ENCODE measurements at places on chromosomes 4 and X.
A peak's percentile ranks its signal among the peaks of the same experiment; 100 is the strongest.

DNA sequence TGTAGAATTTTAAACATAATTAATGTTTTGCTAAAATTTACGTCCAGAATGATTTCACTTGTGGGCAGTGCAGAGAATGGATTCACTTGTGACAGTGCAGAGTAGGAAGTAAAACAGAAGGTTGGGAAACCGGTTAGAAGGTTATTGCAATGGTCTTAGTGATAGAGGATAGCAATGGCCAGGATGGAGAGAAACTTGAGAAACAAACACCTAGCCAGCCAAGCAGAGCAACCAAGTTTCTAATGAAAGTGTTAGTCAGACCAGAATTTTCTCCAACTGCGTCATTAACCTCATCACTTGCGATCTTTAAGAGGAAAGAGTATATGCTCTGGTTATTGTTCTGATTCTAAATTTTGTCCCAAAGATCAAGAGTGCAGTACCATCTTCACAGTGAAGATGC lies 50.0 kb upstream of the TBC1D9 start:
- DNase-seq, result no peak

DNA sequence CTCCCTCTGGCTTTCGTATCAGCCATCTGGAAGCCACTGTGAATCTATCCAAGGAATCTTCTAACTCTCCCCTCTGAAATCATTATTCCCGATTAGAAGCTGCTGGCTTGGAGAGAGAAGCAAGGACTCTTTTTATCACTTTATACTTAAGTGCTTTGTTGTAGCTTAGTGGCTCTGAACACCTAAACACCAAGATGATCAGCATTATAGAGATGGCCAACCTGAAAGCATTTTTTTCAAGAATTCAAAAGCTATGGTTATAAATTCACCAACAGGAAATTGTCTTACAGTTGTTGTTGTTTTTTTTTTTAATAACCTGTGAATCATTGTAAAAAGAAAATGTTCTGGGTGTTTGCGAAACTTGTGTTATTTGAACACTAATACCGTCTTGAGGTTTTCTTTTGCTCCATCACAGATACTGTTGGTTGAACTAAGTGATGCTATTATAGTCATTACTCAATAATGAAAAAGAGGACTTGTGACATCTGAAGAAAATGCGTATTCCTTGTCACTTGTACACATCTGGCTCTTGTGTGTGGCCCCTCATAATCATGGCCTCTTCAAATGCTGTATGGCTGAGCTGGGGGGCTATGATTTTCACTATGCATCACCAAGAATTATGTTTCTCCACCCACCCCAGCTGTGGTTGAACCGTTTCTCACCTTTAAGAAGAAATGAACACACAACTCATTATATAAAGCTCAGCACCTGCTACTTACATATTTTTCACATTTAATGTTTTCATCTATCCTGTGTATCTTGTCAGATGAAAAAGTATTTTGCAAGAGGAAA lies 11.8 kb upstream of the SMIM43 start:
- no peak for DNase-seq

- no peak for DNase-seq
Observed at GRCh38 chr4:153010146-153010545, 74.0 kb downstream of the FHDC1 start.

- no peak for DNase-seq
Observed at GRCh38 chrX:26557691-26558321, 341.8 kb downstream of the MAGEB5 start.

GRCh38 chrX:150365051-150365989 lies 2.2 kb downstream of the MAMLD1 start:
- no peak for DNase-seq

DNA sequence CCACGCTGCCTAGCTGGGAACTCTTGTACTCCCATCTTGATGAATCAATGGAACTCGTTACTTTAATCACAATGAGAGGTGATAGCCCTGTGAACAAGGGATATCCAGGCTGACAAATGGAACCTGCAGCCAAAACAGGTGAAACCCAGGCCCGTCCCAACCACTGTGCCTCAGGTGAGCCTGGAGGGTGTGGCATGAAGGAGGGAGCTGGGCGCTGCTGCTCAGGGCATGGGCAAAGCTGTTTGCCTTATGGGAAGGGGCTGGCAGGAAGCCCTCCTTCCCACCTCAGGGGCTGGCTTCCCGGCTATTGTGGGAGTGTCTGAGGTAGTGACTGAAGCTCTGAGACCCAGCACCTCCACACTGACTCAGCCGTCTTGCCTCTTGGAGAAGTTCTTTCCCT lies 209.4 kb upstream of the ATP6AP2 start:
- no peak for DNase-seq

- no peak for DNase-seq
Observed at GRCh38 chr4:10061650-10062415, 40.5 kb upstream of the SLC2A9 start.

DNA sequence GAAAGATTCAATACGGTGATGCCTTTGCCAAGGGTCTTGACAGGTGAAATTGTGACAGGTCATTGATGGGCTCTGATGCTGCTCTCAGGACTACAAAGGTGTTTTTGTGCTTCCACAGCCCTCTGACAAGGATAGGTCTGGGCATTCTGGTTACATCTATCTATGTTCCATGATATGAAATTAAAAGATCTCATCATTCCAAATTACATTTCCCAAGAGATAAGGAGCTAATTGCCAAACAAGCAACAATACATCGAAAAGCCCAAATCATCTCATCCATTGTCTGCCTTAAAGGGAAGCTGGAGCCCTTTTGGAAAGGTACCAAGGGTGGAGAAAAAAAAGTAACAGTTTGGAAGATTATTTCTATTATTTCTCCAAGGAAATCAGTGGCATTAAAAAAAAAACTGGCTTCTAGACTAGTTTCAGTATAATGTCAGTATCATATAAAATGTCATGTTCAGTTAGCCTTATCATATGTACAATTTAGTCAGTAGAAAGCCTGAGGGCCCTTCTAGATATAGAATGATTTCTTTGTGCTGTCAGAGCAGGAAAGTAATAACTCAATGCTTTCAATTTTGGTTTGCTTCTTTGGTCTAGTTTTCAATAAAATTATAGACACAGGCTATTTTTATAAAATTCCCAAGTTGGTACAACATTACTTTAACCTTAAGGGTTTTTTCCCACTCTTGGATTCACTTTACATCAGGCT lies 224.5 kb upstream of the GPRIN3 start:
- DNase-seq, result no peak

DNA sequence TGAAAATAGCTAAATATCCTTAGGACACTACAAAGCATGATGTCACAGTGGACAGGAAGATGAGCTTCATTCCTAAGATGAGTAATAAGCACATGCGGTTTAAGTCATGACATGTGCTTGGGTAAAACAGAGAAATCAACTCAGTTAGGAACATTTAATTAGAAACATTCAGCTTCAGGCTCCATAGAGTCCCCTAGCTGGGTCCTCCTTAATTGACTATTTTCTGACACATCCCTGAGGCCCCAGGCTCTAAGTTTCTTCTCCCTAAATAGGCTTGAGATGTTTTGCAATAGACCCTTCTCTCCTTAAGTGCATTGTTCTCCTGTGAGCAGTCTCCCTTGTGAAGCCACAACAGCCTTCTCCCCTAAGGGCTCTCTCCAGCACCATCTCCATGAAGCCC lies 70.4 kb upstream of the ANXA3 start:
- peak; percentile 82 for DNase-seq

- DNase-seq, result no peak
Observed at GRCh38 chrX:106286053-106286650, 118.0 kb downstream of the PWWP3B start.

DNA sequence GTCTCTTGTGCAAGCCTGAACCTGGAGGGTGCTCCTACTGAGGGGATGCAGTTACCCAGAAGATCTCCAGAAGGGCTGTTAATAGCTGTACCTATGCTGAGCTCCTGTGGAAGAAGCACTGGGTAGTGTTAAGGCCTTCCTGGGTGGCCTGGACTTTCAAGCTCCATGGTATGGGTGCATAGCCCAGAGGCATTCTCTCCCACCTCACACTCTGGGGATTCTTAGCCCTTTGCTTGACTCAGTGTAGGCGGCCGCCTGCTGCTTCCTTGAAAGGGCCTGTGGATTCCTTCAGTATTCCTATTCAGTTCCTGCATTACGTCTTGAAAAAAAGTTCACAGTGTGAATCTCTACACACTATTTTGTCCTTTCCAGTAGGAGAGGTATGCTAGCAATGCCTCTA lies 235.7 kb upstream of the MAGEB16 start:
- no peak for DNase-seq

DNA sequence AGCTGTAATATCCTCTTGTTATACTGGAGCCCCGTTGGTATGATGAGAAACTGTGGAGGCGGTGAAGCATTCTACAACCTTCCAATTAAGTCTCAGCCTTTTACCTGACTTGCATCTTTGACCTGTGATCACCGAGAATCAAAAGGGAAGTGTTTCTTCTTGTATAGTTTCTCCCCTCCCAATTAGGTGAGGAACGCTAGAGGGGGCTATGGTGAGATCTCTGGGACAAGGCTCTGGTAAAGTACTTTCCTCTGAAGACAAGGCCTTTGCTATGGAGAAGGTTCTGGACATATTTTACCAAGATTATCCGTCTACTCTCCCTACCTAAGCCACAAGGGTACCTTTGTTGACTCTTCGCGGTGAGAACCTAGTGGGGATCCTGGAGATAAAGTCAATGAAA lies 111.3 kb downstream of the CBLL2 start:
- no peak for DNase-seq

DNA sequence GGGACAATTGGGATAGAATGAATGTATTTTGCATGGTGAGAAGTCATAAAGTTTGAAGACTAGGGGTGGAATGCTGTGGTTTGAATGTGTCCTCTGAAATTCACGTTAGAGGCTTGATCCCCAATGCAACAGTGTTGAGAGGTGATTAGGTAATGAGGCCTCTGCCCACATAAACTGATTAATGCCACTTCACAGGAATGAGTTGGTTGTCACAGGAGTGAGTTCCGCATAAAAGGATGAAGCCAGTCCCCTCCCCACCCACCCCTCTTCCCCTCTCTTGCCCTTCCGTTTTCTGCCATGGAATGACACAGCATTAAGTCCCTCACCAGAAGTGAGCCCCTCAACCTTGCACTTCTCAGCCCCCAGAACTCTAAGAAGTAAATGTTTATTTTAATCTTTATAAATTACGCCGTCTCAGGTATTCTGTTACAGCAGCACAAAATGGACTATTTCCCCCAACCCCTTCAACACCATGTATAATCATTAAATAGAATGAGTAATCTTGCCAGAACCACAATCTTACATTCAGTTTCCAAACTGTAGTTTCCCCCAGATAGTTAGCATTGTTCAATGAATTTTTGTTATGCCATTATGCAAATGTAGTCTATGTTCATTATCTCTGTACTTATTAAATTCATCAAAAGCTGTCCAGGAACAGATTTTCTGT lies 5.5 kb upstream of the MMAA start:
- no peak for DNase-seq

DNA sequence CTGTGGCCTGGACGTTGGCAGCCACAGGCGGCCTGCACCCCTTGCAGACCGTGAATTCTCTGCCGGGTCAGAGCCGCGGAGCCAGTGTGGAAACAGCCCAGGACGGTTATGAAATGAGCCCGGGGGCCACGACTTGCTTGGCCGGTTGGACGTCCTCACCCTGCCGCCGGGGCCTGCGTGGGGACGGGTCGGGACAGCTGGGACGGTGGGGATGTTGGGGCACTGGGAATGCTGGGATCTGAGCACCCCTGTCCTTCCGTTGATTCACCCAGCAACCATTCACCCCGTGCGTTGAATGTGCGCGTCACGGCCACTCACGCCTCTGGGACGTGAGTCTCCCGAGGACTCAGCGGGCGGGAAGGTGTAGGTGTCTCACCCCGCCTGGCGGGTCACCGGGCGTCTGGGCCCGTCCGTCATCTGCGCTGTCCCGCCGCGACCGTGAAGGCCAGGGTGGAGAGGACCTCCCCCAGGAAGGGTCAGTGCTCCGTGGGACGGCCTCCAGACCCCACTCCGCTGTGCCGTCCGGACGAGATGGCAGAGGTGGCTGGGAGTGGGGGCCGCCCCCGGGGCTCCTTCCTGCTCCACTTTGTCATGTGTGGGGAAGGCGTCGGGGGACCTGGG lies 4.5 kb upstream of the PLCXD1 start:
- peak; percentile 39 for DNase-seq

DNA sequence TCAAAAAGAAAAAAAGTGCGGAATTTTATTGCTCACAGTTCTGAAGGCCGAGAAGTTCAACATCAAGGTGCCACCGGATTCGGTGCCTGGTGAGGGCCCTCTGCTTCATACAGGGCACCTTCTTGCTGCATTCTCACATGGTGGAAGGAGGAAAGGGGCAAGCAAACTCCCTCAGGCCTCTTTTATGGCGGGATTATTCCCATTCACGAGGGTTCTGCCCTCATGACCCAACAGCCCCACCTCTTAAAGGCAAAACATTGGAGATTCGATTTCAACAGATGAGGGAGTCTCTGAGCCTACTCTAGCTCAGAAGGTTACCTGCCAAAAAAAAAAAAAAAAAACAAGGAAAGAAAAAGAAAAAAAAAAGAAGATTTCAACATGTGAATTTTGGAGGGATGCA lies 64.1 kb upstream of the CBR4 start:
- no peak for DNase-seq

DNA sequence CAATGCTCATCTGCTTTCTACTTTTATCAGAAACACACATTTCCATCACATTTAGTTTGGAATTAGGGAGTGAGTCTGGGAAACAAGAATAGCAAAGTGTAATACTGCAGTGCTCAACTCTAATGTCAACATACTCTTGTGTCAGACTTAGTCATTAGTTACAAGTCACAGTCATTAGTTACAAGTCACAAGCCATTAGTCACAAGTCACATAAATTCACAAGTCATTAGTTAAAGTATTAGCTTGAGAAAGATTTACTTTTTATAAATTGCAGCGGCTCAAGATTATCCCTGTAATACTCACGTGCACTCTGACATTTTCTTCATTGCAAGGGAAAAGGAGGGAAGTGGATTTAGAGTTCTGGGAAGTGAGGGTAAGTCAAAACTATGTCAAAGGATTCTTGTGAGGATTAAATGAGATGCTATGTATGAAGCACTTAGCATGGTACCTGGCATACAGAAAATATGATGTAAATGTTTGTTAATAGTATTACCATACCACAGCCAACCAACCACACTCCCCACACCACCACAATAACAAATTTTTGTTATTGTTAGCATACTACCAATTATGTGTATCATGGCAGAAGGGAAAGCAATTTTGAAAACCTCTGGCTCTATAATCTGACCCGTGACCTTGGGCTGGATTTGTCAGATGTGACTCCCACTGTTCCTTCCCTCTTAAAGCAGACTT lies 116.6 kb downstream of the ARHGAP24 start:
- DNase-seq, result no peak

DNA sequence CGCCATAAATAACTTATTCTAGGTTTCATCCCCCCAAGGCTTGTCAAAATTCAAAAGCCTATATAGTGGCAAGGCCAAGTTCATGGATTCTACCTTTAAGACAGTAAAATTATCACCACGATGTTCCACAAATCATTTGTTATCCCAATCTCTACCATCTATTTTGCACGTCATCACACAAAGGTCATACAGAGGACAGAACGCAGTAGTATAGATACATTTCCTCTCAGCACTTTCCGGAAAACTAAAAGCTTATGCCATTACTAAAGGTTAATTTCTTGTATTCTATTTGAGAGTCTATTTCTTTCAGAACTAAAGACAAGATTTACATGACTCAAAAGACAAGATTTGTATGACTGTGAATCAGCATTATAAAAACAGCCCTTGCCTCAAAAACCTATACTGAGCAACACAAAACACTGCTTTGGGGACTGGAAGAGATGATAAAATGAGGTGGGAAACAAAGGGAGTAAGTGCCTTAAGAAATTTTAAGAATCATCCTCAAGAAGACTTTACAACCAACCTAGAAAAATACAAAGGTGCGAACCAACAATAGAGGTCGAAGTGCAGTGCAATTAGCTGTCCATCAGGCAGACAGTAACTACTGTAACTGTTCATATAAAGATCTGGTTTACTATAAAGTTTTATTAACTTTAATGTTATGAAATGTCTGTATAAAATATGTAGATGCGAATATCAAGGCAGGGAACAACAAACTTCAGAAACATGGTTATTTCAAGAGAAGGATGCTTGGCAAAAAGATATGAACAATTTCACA lies 7.6 kb downstream of the UBE2D3 start:
- no peak for DNase-seq
